ENCODE measurements at places on chromosomes 2 and 18.

- no peak overlapping the region for H3K4me3 ChIP-seq
- no peaks in the 10 kb centered on the region for H3K27me3 ChIP-seq
- H3K4me1 ChIP-seq, result no peaks in the 10 kb centered on the region
Measured at GRCh38 chr2:111678651-111679050, 205.3 kb downstream of the ANAPC1 start.

DNA sequence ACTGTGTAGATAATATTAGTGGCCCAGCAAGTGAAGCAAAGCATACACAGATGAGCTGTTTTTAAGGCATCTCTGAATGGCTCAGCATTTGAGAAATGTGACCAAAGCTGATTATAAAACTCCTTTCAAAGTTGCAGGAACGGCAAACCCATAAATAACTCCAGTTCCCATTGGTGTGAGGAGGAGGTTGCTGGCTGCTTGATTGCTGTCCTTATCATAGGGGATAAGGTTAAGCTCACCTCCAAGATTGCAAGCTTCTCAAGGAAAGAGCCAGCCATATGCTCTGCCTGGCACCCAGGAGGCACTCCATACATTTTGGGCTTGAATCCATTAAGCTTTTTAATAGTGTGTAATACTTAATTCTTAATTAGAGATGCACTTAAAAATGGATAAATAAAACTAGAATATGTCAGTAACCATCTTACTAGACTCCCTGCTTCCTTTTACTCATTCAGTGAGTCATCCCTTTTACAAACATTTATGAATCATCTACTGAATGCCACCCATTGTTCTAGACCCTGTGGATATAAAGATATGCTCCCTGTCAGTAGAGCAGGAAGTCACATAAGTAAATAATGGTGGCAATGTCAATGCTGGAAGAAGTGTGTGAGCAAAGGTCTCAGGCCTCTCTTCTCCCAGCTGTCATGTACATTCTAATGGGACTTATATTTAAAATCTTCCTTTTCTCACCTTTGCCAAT, 99.3 kb downstream of the SPATS2L start:
- no peaks in the 10 kb centered on the region for H3K27me3 ChIP-seq
- DNase-seq, result no peak
- H3K4me3 ChIP-seq, result no peak overlapping the region
- no peak overlapping the region for H3K27ac ChIP-seq
- H3K4me1 ChIP-seq, result peaks cover 10% of the 10 kb centered on the region

DNA sequence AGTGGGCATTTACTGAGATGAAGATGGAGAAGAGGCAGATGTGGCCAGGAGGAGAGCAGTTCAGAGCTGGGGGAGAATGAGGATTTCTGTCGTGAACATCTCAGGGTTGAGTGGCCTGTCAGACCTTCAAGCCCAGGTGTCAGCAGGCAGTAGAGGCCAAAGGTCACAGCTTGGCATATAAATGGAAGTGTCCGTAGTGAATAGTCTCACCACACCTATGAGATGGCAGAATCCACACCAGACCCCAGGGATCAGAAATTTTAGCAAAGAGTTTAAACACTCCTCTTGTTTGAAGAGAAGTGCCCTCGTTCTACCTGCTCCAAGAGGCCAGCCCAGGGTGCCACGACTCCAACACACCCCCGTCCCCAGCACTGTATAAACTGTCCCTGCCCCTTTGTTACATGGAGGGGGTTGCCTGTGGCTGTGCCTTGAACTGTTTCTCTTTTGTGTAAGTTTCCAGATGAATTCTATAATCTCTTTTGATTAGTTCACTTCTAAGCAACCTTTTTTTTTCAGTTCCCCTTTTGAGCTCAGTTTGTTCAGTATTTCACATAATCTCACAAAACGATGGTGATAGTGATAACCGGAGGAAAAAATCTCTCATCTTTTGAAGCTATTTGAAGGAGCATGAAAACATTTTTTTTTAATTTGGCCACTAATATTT, 69.0 kb upstream of the TTC39C start:
- peaks cover 13% of the 10 kb centered on the region for H3K4me1 ChIP-seq
- no peaks in the 10 kb centered on the region for H3K27me3 ChIP-seq
- H3K27ac ChIP-seq, result no peak overlapping the region
- no peak for DNase-seq
- H3K36me3 ChIP-seq, result no peaks in the 10 kb centered on the region

DNA sequence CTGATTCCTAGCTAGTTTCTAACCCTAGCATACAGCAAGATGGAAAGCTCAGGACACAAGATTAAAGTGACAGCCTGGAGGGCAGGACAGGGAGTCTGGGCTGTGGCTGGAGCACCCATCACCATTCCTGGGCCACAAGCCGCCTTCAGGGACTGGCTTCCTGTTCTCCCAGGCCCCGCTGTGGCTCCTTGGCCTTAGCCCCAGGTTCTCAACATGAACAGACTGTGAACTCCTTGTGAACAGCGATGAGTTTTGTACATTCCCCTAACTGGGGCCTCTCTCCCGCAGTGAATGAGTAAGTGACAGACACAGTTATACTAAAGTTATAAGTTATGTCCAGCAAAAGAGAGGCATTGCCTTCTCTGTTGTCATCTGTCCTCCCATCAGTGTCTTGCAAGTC, 35.9 kb upstream of the SLC14A1 start:
- no peak for DNase-seq
- peak overlapping the region; percentile 53 for H3K4me3 ChIP-seq
- peak overlapping the region; percentile 57 for H3K27ac ChIP-seq

- no peaks in the 10 kb centered on the region for H3K4me1 ChIP-seq
- H3K27me3 ChIP-seq, result no peaks in the 10 kb centered on the region
- no peak overlapping the region for H3K27ac ChIP-seq
- H3K36me3 ChIP-seq, result no peaks in the 10 kb centered on the region
- H3K4me3 ChIP-seq, result no peak overlapping the region
Measured at GRCh38 chr2:2850859-2851258, 519.8 kb upstream of the MYT1L start.

GRCh38 chr2:235027558-235028214, 75.9 kb downstream of the SH3BP4 start:
- H3K4me3 ChIP-seq, result no peak overlapping the region
- H3K36me3 ChIP-seq, result no peaks in the 10 kb centered on the region
- no peak overlapping the region for H3K27ac ChIP-seq
- H3K4me1 ChIP-seq, result no peaks in the 10 kb centered on the region

GRCh38 chr2:209380293-209380692, 43.6 kb upstream of the MAP2 start:
- no peak for DNase-seq
- no peak overlapping the region for H3K4me3 ChIP-seq
- no peak overlapping the region for H3K27ac ChIP-seq
- no peaks in the 10 kb centered on the region for H3K27me3 ChIP-seq
- H3K4me1 ChIP-seq, result no peaks in the 10 kb centered on the region

GRCh38 chr2:128755695-128756364, 437.2 kb upstream of the HS6ST1 start:
- H3K27ac ChIP-seq, result no peak overlapping the region
- no peaks in the 10 kb centered on the region for H3K4me1 ChIP-seq
- DNase-seq, result no peak
- H3K36me3 ChIP-seq, result no peaks in the 10 kb centered on the region

GRCh38 chr18:63159590-63159989, 160.0 kb downstream of the BCL2 start:
- DNase-seq, result no peak
- peaks cover 94% of the 10 kb centered on the region for H3K4me1 ChIP-seq
- H3K4me3 ChIP-seq, result peak overlapping the region; percentile 38
- no peaks in the 10 kb centered on the region for H3K36me3 ChIP-seq
- no peaks in the 10 kb centered on the region for H3K27me3 ChIP-seq

DNA sequence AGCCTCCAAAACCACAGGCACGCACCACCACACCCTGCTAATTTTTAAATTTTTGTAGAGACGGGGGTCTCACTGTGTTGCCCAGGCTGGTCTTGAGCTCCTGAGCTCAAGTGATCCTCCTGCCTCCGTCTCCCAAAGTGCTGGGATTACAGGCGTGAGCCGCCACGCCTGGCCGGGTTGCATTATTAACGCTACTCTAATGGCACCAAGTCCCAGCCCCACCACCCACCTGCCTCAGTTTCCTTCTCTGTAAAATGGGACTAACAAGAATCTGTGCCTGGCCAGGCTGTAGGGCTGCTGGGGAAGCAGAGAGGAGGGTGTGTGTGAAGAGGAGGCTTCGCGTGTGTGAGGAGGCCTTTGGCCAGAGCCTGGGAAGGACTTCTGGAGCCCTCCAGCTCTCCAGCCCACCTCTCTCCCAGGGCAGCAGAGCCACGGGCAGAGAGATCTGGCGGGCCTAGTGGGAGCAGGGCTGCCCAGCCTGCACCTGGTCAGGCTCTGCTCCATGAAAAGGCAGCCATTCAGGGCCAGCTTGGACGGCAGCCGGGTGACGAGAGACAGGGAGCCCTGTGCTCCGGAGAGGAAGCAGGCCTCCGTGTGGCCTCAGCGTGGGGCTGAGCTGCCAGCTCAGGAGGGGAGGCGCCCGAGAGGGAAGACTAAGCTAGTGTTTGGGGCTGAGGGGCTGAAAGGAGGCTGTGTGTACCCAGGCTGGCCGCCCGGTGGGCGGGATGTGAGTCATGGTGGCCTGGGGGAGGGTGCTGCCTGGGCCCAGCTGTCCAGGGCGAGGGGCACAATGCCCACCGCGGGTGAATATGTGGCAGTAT, 7.4 kb upstream of the B3GNT7 start:
- H3K27ac ChIP-seq, result no peak overlapping the region
- H3K4me3 ChIP-seq, result no peak overlapping the region
- no peak for DNase-seq
- no peaks in the 10 kb centered on the region for H3K36me3 ChIP-seq
- H3K27me3 ChIP-seq, result no peaks in the 10 kb centered on the region

DNA sequence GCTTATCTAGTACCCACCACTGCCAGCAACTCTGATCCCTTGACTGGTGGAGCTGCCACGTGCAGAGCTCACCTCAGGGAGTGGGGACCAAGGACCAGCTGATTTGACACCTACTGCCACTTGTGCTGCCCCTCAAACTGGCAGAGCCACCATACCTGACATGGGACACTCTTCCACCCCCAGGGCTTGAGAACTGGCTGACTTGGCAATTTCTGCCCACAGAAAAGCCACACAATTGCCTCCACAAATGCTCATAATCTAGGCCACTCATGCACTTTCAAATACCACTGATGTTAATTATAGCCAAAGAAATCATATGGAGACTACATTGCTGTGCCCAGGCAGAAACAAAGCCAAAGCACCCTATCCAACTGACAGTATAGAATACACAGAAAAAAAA, 11.8 kb upstream of the KDM3A start:
- no peak overlapping the region for H3K4me3 ChIP-seq
- H3K27ac ChIP-seq, result no peak overlapping the region
- peaks cover 11% of the 10 kb centered on the region for H3K27me3 ChIP-seq
- H3K4me1 ChIP-seq, result no peaks in the 10 kb centered on the region
- DNase-seq, result no peak
- H3K36me3 ChIP-seq, result no peaks in the 10 kb centered on the region

DNA sequence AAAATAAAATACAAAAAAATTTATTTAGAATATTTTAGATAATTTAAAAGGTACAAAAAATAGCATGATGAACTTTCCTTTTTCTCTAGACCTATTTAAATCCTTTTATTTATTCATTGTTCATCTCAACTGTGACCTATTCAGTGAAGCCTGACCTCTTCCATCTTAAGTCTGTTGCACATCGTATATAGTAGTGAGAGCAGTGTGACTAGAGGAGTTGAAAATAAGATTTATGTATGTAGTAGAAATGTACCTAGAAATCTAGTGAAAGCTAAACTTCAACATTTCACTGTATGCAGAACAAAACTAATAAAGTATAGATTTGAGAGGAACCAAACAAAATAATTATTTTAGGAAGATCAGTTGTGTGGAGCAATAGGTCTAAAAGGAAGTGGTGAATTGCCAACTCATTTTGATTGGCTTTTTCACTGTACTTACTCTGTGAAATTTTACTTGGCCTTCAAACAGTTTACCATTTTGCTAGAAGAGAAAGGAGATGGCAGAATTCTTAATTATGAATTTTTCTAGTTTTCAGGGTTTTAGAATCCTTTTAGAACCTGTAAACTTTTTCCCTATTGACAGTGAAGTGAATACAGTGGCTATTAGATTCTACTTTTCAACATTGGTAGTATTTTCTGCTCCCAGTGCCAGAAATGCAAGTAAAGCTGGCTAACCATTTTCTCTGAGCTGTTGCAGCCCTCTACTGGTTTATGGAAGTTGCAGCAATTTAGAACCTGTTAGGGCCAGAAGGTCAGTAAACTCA, 11.0 kb downstream of the ANKRD12 start:
- H3K4me3 ChIP-seq, result no peak overlapping the region
- peaks cover 28% of the 10 kb centered on the region for H3K4me1 ChIP-seq
- DNase-seq, result no peak
- no peaks in the 10 kb centered on the region for H3K27me3 ChIP-seq

DNA sequence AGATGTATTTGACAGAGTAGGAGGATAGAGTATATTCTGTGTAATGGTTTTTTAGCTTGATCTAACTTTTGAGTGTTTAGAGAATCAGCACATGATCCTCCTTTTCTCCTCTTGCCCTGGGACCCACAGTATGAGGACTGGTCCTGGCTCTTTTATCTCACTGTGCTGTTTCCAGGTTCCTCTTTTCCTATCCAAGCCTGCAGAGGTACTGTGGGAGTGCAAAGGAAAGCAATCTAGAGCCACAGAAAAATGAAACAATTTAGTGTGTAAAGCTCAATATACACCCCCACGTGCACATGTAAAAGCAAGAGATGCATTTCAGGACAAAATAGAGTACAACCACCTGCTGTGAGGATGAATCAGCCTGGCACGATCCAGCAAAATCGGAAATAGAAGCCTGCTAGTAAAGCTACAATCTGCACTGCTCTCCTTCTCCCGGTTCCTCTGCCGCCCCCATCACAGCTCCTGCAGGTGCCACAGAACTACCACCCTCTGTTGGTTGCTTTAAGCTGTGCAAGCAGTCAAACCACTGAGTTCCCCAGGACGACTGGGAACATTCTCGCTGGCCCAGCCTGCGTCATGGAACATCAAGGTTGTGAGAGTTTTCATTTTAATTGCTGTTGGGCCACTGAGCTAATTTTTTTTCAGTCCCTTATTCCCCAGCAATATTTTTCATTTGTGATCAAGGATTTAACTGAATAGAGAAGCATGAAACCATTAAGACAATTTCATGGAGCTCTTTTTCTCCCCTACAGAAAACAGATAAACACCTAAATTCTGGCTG, 47.8 kb upstream of the MAPRE3 start:
- peaks cover 6% of the 10 kb centered on the region for H3K4me1 ChIP-seq
- no peak overlapping the region for H3K4me3 ChIP-seq
- peaks cover 19% of the 10 kb centered on the region for H3K27me3 ChIP-seq
- no peaks in the 10 kb centered on the region for H3K36me3 ChIP-seq
- H3K27ac ChIP-seq, result no peak overlapping the region

DNA sequence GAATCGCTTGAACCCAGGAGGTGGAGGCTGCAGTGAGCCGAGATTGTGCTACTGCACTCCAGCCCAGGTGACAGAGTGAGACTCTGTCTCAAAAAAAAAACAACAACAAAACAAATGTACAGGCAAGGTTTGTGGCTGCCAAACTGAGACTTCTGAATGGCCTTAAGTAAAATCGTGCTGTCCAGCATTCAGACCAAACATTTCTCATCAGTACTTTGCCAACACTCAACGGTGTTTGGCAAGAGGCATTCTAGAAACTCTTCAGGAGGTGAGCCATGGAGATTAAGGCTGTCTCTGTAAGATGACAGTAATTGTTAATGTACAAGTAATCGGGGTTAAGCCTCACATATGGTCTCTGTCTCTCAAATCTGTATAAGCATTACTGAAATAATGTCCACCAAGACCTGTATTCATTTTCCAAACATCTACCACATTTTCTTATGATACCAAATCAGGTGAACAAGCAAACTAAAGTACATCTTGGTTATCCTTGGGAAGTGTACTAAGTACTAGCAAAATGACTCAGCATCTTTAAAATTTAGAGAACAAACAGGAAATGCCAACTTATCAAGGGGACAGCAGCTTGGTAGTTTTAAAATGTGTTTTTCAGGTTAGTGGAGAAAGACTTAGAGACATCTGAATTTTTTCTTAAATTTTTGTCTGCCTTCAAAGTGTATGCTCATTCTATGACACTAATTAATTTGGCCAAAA, 29.3 kb downstream of the SERPINE2 start:
- H3K4me3 ChIP-seq, result no peak overlapping the region
- no peak for DNase-seq
- no peaks in the 10 kb centered on the region for H3K36me3 ChIP-seq
- H3K4me1 ChIP-seq, result no peaks in the 10 kb centered on the region
